ENCODE measurements at places on chromosomes 2 and 18. TPM values are rescaled to one million over a fixed set of nuclear protein-coding genes. Genes with fewer than 3 reads are reported as not detected.

GATA6 gene
- 2.2 TPM for total RNA-seq

GPN1 gene
- total RNA-seq = 59.4 TPM

DSG4 gene
- total RNA-seq = 0.02 TPM

HDLBP gene
- 291 TPM for total RNA-seq

NABP1 gene
- total RNA-seq = 12.0 TPM

CHMP3 gene
- 120 TPM for total RNA-seq

SLC19A3 gene
- 3.4 TPM for total RNA-seq

ADRA2B gene
- 0.08 TPM for total RNA-seq

ALPP gene
- total RNA-seq = 0.37 TPM

THSD7B gene
- total RNA-seq = not detected

FAHD2B gene
- total RNA-seq = 11.5 TPM

TRPM8 gene
- total RNA-seq = 0.37 TPM

KYNU gene
- total RNA-seq = 304 TPM

SERPINB13 gene
- total RNA-seq = not detected

ASXL3 gene
- total RNA-seq = not detected

ASAP2 gene
- total RNA-seq = 39.9 TPM

MAP3K19 gene
- not detected for total RNA-seq

PHLPP1 gene
- 7.1 TPM for total RNA-seq

MYO7B gene
- 0.13 TPM for total RNA-seq

FER1L5 gene
- not detected for total RNA-seq

B4GALT6 gene
- 9.8 TPM for total RNA-seq

PREPL gene
- 19.3 TPM for total RNA-seq

FBXO36 gene
- 1.1 TPM for total RNA-seq

DSC2 gene
- 1.5 TPM for total RNA-seq

TLX2 gene
- total RNA-seq = 0.30 TPM

CD302 gene
- total RNA-seq = 2.8 TPM

AUP1 gene
- 194 TPM for total RNA-seq

HTR2B gene
- total RNA-seq = 0.07 TPM

CARF gene
- total RNA-seq = 1.0 TPM

NEB gene
- 0.18 TPM for total RNA-seq

CHST10 gene
- 15.8 TPM for total RNA-seq

NEUROD1 gene
- total RNA-seq = not detected

ADAM23 gene
- 10.0 TPM for total RNA-seq

HOXD1 gene
- 0.28 TPM for total RNA-seq

HOXD4 gene
- 0.55 TPM for total RNA-seq

ILKAP gene
- 44.2 TPM for total RNA-seq

PTCD3 gene
- 78.5 TPM for total RNA-seq

ACTR1B gene
- total RNA-seq = 38.5 TPM

CDCA7 gene
- total RNA-seq = 47.0 TPM

CRIM1 gene
- total RNA-seq = 134 TPM

RIT2 gene
- total RNA-seq = not detected

PPM1G gene
- total RNA-seq = 171 TPM

FKBP1B gene
- total RNA-seq = 9.3 TPM

SEMA4F gene
- total RNA-seq = 13.7 TPM

CLEC4F gene
- total RNA-seq = not detected

DYNC2LI1 gene
- 14.2 TPM for total RNA-seq

MSTN gene
- not detected for total RNA-seq

Data from A549 treated with DMSO at 1 μM for 4 hours (cell line).